A549 treated with DMSO at 1 μM for 4 hours (cell line): ENCODE measurements at places on chromosomes 5 and 9. TPM values are rescaled to one million over a fixed set of nuclear protein-coding genes. Genes with fewer than 3 reads are reported as not detected.

Gene ITK
- total RNA-seq, result 0.09 to 0.11 TPM in 2 of 5 replicates, not detected in the others

Gene C9orf50
- total RNA-seq, result 0.08 TPM in 1 of 5 replicates, not detected in the others

Gene NDUFB6
- 96.5 to 114 TPM (median 108 TPM) in 5 replicates for total RNA-seq

Gene PGM5
- total RNA-seq, result not detected in 5 replicates

Gene TNC
- total RNA-seq, result 0.92 to 1.4 TPM (median 1.00 TPM) in 5 replicates

Gene CIZ1
- total RNA-seq, result 73.1 to 102 TPM (median 85.4 TPM) in 5 replicates

Gene UBLCP1
- total RNA-seq, result 33.8 to 41.9 TPM (median 34.9 TPM) in 5 replicates

Gene OR1J2
- total RNA-seq, result 0.10 TPM in 1 of 5 replicates, not detected in the others

Gene NMUR2
- total RNA-seq, result 0.05 to 0.10 TPM (median 0.06 TPM) in 5 replicates

Gene KIF12
- total RNA-seq, result 1.4 to 2.8 TPM (median 2.0 TPM) in 5 replicates

Gene XRCC4
- total RNA-seq, result 10.3 to 12.9 TPM (median 12.3 TPM) in 5 replicates

Gene MRRF
- total RNA-seq, result 60.9 to 75.1 TPM (median 67.0 TPM) in 5 replicates

Gene FBXL7
- 0.89 to 1.9 TPM (median 1.6 TPM) in 5 replicates for total RNA-seq

Gene PCDHB2
- 3.3 to 4.1 TPM (median 3.3 TPM) in 5 replicates for total RNA-seq

Gene ZBED3
- total RNA-seq, result 2.9 to 4.5 TPM (median 2.9 TPM) in 5 replicates

Gene TOR1A
- 57.3 to 66.4 TPM (median 65.0 TPM) in 5 replicates for total RNA-seq

Gene POLR3G
- total RNA-seq, result 15.2 to 18.8 TPM (median 16.0 TPM) in 5 replicates
